GM23248 (cell line): ENCODE measurements at places on chromosomes 4 and X. TPM values are rescaled to one million over a fixed set of nuclear protein-coding genes. Genes with fewer than 3 reads are reported as not detected.

The NFKB1 gene
- 25.7 and 30.2 TPM in 2 replicates for total RNA-seq

The AR gene
- total RNA-seq, result 4.8 and 6.8 TPM in 2 replicates

The USP27X gene
- total RNA-seq, result 1.2 and 2.8 TPM in 2 replicates

The FRAS1 gene
- total RNA-seq, result 19.8 and 20.0 TPM in 2 replicates

The ERCC6L gene
- 1.9 and 3.0 TPM in 2 replicates for total RNA-seq

The CNGA1 gene
- total RNA-seq, result not detected in 2 replicates

The GLRB gene
- 11.3 and 12.3 TPM in 2 replicates for total RNA-seq

The PF4V1 gene
- 13.8 TPM in 1 of 2 replicates, not detected in the other for total RNA-seq

The F8A2 gene
- not detected in 2 replicates for total RNA-seq

The FAM149A gene
- 0.13 and 3.4 TPM in 2 replicates for total RNA-seq

The ADH1A gene
- total RNA-seq, result not detected in 2 replicates

The MAGIX gene
- total RNA-seq, result 1.3 and 8.0 TPM in 2 replicates

The OTUD6A gene
- not detected in 2 replicates for total RNA-seq
